ENCODE measurements at places on chromosomes 7 and 10.

GRCh38 chr7:85600395-85600794, 413.5 kb upstream of the SEMA3D start:
- DNase-seq = no peak

DNA sequence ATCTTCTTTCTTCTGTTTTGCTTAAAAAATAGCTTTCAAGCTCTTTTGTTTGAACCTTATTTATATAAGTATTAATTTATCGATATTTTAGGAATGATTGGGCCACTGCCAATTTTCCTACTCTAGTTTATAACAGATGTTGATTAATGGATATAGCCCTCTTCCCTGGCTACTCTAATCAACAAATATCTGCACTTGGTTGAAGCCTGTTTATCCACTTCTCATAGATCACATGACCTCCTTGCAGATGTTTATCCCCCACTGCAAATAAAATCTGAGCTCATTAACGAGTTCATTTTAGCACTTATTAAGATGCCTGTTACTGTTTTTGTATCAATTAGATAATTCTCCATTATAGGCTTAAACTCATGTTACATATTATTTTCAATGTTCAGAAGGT, 715.3 kb downstream of the CNTNAP2 start:
- DNase-seq = no peak

- DNase-seq = no peak
These were observed 108.5 kb downstream of the ST7 start for GRCh38 chr7:117061751-117062150.

DNA sequence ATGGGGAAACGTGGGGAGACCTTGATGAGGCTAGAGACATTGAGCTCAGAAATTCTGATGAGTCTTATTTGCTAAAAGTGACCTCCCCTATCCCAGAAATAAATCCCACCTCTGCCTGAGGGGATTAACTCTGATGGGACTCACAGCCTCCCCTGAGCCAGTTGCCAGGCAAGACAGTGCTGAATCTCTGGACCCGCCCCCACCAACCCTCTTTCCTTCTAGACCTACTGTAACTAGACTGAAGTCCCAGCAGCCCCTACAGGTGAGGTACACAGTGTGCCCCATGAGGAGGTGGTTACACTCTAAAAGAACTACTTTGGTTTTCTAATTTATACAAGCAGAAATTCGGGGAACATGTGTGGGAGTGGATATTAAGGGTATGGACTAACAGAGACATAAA, 42.9 kb downstream of the PTPRE start:
- DNase-seq = no peak

DNA sequence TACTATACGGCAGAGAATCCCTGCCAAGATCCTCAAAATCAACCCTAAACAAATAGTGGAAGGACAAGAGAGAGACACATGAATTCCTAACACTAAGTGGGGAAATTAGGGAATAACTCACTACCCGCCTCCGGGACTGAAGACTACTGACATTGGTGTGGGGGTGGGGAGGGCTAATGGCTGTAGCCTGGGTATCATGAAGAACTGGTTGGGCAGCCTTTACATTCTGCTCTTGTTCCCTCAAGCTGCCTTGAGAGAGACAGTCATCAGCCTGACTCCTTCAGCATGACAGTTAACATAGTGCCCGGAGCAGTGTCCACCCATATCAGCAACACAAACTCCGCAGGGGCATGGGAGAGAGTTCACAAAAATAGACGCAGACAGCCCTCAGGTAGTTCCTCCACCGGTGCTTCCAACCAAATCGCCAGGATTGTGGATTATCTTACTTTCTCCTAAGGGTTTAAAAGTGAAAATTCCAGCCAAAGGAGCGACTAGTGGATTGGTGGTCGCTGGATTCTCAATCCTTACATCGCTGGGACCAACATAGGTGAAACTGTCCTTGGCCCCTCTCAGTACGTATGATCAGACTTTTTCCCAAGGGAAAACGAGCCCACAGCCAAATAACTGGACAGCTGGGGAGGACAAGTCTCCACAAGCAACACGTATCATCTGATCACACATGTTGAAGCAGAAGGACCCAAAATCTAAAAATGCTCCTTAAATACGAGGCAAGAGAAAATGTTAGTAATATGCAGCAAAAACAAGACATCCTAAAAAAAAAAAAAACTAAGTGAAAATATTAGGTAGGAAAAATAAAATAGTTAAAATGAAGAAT, 22.6 kb downstream of the TMEM254 start:
- DNase-seq = no peak

DNA sequence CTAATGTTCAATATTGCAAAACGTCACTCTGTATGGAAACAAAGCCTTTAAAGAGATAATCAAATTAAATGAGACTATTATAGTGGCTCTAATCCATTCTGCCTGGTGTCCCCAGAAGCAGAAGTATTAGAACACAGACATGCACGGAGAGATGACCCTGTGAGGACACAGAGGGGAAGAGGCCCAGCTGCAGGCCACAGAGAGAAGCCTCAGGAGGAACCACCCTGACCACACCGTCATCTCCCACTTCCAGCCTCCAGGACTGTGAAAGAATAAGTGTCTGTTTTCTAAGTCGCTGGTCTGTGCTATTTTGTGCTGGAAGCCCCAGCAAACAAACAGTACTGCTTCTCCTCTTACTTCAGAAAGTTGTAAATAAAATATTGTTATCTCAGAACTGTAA, 283.5 kb upstream of the ADARB2 start:
- DNase-seq = no peak

DNA sequence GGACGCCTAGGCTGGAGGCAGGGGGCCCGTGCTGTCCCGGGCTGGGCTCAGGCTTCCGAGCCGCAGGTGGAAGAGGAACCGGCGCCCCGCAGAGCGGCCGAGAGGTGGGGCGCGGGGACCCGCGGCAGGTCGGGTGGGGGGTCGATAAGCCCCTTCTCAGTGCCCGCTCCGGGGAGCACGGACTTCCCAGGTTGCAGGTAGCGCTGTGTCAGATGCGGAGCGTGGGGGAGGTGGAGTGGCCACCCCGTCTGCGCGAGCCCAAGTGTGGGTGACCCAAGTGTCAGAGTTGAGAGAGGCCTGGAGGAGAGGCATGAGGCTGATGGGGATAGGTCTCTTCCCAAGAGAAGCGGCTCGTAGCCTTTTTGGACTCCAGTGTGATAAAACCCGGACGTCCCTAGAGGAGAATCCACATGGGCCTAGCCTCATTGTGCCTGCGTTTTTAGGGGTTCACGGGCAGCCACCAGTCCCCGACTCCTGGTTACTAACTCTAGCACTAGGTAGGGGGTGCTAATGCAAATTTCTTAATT, 580 bp downstream of the EEPD1 start:
- no peak for DNase-seq

GRCh38 chr10:108275895-108276685, 1111.6 kb upstream of the SORCS1 start:
- DNase-seq = no peak

GRCh38 chr10:114327537-114328440, 76.5 kb downstream of the AFAP1L2 start:
- no peak for DNase-seq

- DNase-seq = no peak
These were observed 597.6 kb downstream of the PARD3 start for GRCh38 chr10:34217524-34217923.

GRCh38 chr7:140310337-140311002, 87.9 kb downstream of the SLC37A3 start:
- DNase-seq = no peak

DNA sequence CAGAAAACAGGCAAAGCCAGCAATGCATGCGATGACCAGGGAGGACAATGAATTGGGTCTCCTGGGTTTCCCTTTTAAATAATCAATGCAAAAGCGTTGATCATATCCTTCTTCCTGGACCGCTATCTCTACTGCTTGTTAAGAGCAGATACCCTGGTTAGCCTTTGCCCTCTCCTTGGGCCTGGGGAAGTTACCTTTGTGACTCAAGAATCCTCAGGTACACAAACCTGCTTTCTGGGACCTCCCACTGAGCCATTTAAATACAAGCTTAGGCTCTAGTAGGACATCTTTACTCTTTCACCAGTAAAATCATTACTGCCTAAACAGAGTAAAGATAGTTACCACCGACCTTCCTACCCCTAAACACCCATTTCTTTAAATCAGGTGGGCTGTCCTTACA, 173.9 kb downstream of the WNT2 start:
- no peak for DNase-seq

GRCh38 chr10:24483701-24484100, 240.0 kb downstream of the ARHGAP21 start:
- no peak for DNase-seq

DNA sequence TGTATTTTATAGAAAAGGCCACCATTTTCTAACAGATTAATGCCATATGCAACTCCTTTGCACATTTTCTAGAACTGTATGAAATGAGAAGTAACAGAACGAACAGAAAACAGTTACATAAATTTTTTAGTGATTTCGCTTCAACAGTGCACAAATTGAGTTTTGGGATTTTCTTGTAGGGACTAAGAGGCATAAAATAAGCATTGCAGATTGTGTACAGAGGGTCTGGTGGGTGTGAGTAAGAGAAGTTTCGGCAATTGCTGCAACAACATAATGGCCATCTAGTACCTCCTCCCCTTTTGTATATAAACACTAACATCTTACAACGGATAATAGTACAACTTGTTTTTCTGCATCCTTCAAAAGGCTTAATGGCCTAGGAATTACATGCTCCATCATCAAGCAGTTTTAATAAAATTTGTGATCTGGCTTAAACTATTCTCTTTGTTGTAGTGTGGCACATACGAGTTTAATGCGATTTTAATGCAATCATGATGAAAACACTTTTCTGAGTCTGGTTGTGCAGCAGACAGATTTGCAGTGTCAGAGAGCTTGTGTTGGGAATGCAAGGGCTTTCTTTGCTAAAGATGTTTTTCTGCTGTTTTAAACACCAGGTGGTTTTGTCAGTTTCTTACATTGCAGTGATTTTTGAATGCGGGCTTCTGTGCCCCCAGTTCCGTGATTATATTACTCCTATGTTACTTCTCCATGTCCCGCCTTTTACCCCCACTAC, 2.9 kb downstream of the GLCCI1 start:
- DNase-seq = no peak

DNA sequence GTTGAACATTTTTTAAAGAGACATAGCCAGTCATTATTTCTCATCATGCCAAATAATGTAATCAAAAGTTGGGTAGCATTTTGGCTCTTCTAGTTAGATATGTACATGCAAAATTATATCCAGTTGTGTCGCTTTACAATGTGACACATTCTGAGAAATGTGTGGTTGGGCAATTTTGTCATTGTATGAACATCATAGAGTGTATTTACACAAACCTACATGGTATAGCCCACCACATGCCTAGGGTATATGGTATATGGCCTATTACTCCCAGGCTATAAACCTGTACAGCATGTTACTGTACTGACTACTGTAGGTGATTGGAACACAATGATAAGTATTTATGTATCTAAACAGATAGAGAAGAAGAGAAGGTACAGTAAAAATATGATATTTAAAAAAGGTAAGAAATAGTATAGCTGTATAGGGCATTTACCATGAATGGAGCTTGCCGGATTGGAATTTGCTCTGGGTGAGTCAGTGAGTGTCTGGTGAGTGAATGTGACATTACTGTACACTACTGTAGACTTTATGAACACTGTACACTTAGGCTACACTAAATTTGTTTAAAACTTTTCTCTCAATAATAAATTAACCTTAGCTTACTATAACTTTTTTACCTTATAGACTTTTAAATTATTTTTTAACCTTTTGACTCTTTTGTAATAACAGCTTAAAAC, 16.5 kb downstream of the ZNF365 start:
- DNase-seq = no peak

DNA sequence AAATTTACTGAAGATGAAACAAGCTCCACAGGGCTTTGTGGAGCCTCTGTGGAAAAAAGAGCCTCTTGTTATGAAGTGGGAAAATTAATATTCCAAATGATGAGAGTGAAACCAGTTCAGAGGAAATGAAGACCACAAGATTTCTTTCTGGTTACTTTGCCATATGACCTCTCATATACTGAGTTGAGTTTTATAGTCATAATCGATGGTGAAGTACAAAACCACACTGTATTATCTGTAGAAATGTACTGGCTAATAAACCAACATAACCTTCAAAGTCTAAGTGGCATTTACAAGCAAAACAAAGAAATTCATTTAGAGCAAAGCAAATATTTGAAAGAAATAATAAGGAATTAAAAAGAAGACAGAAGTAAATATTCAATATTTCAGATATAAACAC, 662.6 kb upstream of the ZWINT start:
- no peak for DNase-seq

DNA sequence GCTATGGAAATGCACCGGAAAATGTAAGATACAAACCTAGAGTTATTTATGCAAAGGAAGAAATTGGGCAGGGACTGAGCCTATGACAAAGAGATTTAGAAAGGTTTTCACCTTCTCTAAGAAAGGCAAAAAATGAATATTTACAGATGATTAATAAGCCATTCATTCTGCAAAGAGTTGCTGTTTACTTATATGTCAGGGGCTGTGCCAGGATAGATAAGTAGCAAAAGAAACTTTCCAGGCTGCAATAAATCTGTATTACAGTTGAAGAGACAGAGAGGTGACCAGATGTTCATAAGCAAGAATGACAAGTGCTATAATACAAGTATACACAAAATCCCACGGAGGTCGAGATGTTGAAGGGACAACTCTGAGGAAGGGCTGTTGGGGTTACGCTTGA, 299.6 kb downstream of the CALN1 start:
- no peak for DNase-seq

GRCh38 chr10:7107285-7107684, 303.5 kb downstream of the SFMBT2 start:
- DNase-seq = no peak

GRCh38 chr10:97263971-97264370, 28.5 kb downstream of the ARHGAP19 start:
- no peak for DNase-seq

DNA sequence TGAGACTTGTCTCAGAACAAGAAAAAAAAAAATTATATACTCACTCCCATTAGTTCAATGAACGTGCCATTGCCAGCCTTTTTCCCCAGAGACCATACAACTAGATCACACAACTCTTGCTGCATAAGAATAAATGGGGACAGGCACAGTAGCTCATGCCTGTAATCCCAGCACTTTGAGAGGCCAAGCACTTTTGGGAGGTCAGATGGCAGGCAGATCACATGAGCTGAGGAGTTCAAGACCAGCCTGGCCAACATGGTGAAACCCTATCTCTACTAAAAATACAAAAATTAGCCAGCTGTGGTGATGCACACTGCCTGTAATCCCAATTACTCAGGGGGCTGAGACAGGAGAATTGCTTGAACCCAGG, 13.6 kb downstream of the PDLIM1 start:
- no peak for DNase-seq

DNA sequence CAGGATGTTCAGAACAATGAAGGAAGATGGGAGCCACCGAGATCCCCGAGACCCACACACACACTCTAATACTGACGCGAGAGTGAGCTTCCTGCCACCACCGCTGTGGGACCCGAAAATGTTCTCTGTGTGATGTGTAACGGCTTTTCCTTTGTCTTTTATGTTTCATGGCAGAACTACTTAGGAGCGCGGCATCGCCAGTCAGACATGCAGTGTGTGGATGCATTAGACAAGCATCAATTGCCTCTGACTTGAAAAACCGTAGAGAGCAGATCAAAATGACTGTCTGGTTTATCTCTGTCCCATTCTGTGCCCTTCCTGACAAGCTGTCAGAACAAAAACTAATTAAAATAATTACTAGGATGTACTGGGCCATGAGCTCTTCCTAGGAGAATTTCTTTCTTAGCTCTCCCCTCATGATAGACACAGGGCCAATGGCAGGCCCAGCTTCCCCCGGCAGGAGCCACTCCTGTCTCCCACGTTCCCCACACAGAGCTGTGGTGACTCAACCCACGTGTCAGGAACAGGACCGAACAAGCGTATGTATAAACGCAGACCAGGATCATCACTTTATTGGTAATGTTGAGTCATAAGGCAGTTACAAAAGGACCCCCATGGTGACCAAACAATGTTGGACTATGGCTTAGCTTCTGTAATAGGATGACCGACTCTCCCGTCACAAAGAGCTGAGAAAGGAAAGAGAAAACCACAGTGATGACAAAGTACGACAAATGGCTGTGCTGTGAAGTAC, 705.0 kb downstream of the PARD3 start:
- DNase-seq = no peak

Data from stimulated activated CD4-positive, alpha-beta T cell treated with anti-CD3 and anti-CD28 coated beads, Interleukin-2, amount 100 ng/mL, for 4 hours (primary cell).